ENCODE measurements at places on chromosomes 12 and 14.
A peak's percentile ranks its signal among the peaks of the same experiment; 100 is the strongest.

GRCh38 chr14:27881646-27882045 is 884.9 kb upstream of the FOXG1 start:
- no peak for DNase-seq

- DNase-seq, result no peak
Observed at GRCh38 chr12:76568130-76568529, 8.6 kb upstream of the OSBPL8 start.

- DNase-seq, result no peak
Observed at GRCh38 chr12:108373111-108373510, 34.0 kb upstream of the CMKLR1 start.

- DNase-seq, result no peak
Observed at GRCh38 chr14:51895375-51895774, 35.0 kb downstream of the GNG2 start.

GRCh38 chr12:19110221-19110940 is 19.2 kb upstream of the PLEKHA5 start:
- no peak for DNase-seq

DNA sequence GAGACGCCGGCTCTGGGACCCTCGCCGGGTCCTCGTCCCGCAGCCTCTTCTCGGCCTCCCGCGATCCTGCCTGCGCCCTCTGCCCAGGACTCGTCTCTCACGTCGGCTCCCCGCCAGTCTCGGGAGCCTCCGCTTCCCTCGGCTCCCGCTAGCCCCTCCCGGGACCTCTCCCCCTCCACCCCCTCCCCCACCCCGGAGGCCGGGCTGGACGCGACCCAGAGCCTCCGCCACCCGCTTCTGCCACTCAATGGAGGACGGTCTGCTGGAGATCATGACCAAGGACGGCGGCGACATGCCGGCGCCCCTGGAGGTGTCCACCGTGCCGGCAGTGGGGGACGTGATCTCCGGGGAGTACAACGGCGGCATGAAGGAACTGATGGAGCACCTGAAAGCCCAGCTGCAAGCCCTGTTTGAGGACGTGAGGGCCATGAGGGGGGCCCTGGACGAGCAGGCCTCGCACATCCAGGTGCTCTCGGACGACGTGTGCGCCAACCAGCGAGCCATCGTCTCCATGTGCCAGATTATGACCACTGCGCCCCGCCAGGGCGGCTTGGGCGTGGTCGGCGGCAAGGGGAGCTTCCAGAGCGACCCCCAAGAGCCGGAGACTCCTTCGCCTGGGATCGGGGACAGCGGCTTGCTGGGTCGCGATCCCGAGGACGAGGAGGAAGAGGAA is 568 bp downstream of the CCDC184 start:
- no peak for DNase-seq

DNA sequence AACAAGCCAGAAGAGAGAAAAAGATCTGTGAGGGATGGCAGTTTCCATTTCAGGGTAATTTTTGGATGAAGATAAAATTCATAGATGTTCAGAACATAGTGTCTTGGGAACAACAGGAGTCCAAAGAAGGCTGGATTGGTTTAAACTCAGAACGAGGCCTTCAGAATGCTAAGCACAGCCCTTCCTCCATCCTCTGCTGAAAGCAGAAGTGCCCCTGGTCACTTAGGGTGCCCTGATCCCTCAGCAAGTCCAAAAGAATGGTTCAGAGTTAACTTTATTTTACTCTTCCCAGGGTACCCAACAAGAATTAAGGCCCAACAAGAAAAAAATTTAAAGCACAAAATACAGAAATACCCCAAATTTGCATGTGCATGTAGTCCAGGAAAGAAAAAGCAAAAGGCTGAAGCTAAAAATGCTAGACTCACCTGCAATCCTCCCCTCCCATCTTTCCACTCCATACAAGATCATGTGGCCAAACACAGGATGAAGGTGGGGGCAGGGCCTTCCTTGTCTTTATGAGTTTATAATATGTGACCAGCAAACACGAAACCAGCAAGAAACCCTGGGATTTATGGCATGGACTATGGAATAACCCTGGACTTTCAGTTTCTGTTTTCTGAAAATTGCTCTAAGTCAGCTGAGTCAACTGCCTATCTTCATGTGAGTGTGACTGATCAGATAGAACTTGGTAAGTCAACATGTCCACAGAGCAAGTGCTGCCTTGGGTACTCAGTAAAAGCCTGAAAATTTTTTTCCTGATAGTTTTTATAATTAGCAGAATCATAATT is 21.2 kb downstream of the MAX start:
- no peak for DNase-seq

DNA sequence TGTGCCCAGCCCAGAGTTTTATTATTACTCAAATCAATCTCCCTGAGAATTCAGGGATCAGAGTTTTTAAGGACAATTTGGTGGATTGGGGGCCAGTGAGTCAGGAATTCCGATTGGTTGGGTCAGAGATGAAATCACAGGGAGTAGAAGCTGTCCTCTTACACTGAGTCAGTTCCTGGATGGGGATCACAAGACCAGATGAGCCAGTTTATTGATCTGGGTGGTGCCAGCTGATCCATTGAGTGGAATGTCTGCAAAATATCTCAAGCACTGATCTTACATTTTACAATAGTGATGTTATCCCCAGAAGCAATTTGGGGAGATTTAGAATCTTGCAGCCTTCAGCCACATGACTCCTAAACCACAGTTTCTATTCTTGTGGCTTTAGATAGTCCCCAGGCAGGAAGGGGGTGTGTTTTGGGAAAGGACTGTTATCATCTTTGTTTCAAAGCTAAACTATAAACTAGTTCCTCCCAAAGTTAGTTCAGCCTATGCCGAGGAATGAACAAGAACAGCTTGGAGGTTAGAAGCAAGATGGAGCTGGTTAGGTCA is 89.1 kb upstream of the CNOT2 start:
- DNase-seq, result no peak

DNA sequence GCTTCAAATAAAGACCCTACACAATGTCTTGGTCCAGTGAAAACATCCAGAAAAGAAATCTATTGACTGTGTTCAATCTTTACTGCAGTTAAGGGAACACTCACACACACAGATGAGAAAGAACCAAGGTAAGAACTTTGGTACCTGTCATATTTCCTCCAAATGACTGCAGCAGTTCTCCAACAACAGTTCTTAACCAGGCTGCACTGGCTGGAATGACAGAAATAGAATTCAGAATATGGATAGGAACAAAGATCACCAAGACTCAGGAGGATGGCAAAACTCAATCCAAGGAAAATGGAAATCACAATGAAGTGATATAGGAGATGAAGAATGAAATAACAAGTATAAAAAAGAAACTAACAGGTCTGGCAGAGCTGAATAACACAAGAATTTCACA is 36.6 kb downstream of the ADAM20 start:
- DNase-seq, result no peak

GRCh38 chr12:116910645-116911451 is at the start of gene FBXW8:
TSS of gene FBXW8 (plus strand) at chr12:116910950. CDS start at chr12:116911038, 88 bp downstream.
- DNase-seq, result peak; percentile 41

GRCh38 chr12:51972849-51973273 is 21.4 kb downstream of the ACVR1B start:
- no peak for DNase-seq

DNA sequence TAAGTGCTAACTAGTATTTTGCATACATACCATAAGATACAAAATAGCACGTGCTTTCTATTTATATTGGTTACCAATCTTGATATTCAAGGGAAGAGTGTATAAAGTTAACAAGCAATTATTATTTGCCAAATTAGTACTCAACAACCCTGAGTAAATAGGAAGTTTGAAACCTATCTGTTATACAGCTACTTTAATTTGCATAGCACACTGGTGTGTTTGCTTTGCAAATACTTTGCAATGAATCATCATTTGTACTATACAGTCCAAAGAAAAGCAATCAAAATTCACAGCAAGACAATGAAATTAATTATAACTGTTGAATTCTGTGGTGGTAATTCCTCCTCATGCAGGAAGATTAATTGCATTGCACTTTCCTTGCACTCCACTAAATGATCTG is 469.1 kb downstream of the PRKD1 start:
- no peak for DNase-seq

DNA sequence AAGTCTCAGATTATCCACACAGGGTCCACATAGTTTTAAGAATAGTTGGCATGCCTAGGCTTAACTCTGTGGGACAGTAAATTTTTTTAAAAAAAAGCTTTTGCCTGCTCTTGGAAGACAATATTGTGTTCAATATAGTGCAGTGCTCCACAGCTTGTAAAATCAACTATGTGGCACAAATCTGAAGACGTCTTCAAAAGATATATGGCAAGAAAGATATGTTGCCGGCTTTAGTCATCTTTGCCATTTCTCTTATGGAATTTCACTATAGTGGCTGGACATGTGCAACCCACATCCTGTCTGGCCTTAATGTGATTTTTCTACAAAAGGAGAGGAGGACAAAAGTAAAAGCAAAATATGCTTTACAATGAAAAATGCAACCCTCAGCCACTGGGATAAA is 90.5 kb downstream of the MGST1 start:
- no peak for DNase-seq

GRCh38 chr12:109779382-109779781 is 53.8 kb downstream of the TRPV4 start:
- DNase-seq, result no peak

DNA sequence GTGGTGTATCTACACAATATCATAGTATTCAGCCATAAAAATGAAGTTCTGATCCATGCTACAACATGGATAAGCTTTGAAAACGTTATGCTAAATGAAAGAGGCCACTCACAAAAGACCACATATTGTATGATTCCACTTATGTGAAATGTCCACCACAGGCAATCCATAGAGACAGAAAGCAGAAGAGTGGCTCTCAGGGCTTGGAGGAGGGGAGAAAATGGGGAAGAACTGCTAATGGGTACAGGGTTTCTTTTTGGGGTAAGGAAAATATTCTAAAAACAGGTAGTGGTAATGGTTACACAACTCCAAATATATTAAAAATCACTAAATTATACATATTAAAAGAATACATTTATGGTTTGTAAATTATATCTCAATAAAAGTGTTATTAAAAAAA is 16.5 kb downstream of the SCNN1A start:
- no peak for DNase-seq

DNA sequence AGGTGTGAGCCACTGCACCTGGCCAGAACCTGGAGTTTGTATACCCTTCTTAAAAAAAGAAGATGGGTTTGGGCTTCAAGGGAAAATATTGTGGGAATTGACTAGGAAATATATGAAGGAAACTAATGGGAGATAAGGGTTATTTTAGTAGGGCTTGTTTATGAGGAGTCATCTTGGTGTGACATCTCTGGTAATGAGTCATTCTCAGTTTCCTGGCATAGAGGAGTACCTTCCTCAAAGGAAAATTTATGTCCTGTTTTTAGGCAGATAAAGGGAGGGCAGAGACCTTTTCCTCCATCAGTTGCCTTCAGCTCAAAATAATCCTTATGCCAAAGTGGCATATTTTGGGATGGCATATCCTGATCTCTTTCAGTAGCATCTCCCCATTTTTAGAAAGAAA is 30.6 kb upstream of the NFKBIA start:
- no peak for DNase-seq

GRCh38 chr12:100293017-100293416 is 26.0 kb downstream of the SCYL2 start:
- no peak for DNase-seq

GRCh38 chr14:104873380-104874055 is 8.4 kb downstream of the CEP170B start:
- no peak for DNase-seq

GRCh38 chr12:89363084-89363483 is 10.8 kb upstream of the DUSP6 start:
- DNase-seq, result no peak

DNA sequence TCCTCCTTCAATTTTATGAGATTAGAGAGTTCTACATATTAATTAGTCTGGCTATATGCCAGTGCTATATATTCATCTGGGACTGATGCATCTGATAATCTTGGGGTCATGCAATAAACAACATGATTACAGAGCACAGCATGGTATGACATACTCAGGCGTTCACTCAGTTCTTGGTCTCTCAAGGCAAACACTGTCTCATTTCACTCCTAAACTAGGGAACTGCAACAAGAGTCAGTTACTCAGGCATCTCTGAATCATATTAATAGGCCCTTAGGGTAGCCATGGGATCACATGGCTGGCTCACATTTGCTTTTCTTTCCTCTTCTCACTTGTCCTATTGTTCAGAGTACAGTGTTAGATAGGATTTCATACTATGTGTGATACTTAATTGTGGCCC is 91.8 kb upstream of the TMEM260 start:
- DNase-seq, result no peak

DNA sequence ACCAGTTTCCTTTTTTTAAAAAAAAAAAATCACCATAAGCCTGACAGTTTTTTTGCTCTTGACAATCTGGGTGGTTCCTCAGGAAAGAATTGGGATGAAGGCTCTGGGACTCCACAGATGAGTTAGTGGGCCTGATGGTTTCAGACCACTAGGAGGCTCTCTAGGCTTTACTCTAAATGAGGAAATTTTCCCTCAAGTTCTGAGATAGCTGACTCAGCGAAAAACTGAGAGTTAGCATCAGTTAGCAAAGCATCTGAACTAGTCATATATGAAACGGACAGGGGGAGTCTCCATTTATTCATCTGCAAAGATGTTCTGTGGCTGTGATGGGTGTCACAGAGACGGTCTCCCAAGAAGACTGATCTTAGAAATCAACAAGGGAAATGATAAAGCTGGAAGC is 314.3 kb upstream of the OR4E1 start:
- DNase-seq, result no peak

- DNase-seq, result no peak
Observed at GRCh38 chr14:44108601-44109000, 398.5 kb downstream of the FSCB start.

DNA sequence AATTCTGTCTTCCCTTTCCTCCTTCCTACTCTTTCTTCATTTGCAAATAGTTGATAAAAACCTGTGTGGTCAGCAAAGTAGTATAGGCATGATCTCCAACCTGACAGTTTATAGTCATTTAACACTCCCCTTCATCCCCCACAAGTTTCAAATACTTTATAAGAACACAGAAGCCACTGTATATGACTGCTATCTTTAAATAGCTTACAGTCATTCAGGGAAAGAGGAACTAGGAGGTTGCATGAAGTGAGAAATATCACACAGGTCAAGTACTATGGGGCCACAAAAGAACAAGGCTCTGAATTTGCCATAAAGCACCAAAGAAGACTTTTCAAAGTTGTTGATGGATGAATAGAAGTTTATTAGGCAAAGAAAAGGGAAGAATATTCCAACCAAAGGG is 431.3 kb downstream of the NPAS3 start:
- no peak for DNase-seq

DNA sequence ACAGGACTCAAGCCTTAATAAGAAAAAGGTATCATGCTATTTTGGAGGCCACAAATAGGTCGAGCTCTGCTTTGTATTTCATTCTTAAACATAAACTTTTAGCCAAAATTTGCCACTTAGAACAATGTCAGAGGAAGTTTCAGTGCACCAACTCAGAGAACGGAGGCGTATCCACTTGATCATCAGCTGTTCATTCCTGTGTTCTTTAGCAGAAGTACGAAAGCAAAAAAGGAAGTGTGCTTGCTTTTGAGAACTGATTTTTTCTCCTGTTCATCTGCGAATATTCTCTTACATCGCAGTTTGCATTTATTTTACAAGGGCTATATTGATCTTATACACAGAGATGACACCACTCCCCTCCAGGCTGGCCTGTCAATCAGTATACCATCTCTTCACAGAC is 188.6 kb upstream of the SOX5 start:
- DNase-seq, result no peak
